ENCODE measurements at places on chromosomes 4 and X.

DNA sequence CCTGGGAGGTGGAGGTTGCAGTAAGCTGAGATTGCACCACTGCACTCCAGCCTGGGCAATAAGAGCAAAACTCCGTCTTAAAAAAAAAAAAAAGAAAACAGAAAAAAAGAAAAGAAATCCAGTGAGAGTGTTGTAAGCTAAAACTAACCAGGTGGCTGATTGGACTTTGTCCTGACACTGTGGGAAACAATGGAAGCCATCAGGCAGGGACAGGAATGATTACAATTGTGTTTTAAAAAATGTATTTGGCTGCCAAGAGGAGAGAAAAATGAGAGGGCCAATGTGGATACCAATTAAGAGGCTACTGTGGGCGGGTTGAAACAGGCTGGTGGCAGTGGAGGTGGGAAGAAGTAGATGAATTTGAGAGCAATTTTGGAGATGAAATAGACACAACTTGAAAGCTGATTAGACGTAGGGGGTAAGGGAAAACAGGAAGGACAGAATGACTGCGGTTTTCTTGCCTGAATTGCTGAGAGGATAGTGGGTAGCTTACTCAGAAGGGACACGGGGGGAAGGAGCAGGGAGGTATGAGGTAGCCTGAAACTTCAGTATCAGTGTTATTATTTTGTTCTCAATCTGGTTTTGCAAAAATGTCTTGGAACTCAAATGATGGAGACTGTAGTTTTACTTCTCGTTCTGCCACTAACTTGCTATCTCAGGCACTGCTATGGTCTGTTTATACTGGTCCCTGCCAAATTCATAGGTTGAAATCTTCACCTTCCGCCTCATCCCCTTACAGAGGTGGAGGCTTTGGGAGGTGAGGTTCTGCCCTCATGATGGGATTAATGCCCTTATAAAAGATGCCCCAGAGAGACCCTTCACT lies 45.6 kb upstream of the CHRNA9 start:
- no peak for DNase-seq

- DNase-seq: no peak
Observed at GRCh38 chr4:182862141-182862875, 54.9 kb downstream of the DCTD start.

DNA sequence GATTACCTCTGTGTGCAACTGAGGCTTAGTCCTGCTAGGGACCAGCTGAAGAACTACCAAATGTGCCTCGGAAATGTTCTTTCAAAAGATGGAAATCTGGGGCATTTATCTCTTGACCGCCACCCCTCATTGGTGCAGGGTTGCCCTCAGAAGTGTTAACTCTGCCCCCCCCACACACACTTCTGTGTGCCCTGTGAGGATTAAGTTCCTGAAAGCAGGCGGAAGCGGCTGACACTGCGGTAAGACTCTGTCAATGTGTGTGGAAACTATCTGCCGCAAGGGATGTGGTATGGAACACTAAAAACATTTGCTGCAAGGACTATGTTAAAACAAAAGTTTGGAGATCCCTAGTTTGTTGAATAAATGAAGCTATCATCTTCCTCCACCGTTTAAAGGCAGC lies 106.9 kb upstream of the NDP start:
- DNase-seq: no peak

GRCh38 chrX:7170898-7171297 lies 22.9 kb upstream of the PUDP start:
- DNase-seq: no peak

DNA sequence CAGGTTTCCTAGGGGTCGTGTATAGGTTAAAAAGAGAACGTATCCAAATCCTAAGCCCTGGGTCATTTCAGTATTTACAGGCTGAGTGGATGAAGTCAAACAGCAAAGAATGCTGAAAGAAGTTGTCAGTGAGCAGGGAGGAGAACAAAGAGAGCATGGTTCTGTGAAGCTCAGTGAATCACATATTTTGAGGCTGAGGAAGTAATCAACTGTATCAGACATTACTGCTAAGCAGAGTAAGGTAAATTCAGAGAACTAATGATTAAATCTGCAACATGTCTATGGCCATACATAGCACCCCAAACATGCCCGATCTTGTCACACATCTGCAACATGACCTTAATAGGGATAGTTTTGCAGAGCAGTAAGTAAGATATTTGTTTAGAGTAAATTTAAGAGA lies 1130.3 kb downstream of the RAPGEF2 start:
- DNase-seq: no peak

DNA sequence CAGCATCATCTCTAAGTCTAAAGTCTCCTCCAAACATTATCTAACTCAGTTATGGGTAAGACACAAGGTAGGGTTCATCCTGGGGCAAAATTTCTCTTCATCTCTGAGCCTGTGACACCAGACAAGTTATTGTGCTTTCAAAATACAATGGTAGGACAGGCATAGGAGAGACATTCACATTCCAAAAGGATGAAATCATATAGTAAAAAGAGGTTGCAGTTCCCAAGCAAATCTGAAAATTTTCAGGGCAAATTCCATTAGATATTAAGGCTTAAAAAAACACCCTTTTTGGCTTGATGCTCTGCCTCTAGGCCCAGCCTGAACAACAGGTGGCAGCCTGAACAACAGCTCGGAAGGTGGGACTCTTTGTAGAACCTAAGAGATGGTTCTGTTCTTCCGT lies 448.3 kb upstream of the SLIT2 start:
- no peak for DNase-seq

- no peak for DNase-seq
Observed at GRCh38 chrX:50697691-50698090, 116.3 kb downstream of the SHROOM4 start.

DNA sequence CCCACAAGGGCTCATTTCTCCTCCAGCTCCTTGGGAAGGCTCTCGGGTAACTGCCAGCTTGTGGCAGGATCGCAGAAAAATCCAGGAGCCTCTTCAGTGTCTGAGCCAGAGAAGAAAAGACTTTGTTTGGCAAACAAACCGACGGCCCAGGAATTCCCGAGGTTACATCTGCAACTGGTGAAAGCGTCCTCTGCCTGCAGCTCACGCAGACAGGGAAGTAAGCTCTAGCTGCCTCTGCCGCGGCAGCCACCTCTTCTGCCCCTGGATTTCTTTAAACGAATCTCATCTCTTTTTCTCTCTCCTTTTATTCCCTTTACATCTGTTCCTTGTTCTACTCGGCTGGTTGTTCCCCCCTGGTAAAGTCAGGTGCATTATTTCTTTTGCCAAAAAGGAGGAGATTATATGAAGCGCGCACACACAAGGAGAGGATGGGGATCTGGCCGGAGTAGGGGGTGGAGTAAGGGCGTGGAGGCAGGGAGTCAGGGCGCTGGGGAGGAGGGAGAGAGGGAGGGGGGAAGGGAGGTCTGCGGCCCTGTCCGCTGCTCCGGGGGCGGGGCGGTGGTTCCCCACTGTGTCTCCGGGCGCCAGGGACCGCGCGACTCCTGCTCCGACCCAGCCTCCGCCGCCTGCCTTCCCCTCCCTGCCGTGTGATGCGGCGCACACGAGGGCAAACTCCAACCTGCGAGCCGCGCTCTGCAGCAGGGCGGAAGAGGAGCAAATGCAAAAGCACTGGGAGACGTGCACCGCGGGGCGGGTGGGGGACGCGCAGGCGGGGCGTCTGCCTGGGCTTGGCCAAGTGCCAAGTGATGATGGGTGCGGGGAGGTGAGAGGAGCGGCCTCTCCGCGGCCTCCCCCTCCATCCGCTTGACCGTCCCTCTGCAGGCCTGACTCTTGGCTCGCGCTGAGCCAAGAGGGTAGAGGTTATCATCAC lies at the start of gene DCHS2:
Gene DCHS2, minus strand, starts transcription at position 459 of the 931 bp plus-strand sequence. Its CDS starts 444 bp downstream, at position 15.
- no peak for DNase-seq

DNA sequence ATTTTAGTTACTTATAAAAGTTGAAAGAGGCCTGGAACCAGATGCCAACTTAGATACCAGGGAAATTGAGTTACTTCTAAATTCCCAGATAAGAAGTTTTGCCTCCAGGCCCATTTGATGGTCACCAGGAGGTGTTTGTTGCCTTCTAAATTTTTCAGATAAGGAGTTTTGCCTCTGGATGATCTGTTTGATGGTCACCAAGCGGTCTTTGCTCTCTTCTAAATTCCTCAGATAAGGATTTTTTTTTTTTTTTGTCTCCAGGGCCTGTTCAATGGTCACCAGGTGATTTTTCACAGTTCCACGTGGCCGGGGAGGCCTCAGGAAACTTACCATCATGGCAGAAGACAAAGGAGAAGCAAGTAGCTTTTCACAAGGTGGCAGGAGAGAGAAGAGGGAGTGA lies 66.5 kb downstream of the FAM9B start:
- no peak for DNase-seq

DNA sequence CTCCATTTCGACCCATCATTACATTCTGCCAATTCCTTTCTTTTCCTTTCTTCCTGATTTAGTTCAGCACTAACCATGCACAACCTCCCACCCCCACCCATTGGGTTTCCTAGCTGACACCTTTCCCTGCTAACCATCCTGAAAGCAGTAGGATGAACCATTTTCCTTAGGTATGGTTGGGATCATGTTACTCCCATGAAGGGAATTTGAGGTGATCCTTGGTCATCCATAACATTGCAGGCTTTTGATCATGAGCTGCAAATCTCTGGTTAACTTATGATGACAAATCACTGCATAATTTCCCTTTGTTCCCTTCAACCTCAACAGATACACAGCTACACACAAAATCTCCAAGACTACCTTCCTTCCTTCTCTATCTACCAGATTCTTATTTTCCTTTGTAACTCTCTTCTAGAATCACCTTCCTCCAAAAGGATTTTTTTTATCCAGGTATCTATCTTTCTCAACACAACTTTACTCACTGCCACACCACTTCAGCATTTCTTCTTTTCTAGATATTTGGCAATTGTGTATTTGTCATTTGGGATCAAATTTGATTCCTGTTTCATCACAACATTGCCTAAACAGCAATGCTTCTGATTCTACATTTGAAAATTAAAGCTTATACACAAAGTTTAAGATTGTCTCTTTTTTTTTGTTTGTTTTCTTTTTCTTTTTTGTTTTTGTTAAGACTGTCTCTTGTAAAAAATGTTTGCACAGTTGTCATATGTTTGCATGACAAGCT lies 145.1 kb downstream of the RBM47 start:
- no peak for DNase-seq

GRCh38 chr4:4752576-4753401 lies 106.7 kb upstream of the MSX1 start:
- no peak for DNase-seq

GRCh38 chrX:50093625-50094024 lies 107.2 kb downstream of the AKAP4 start:
- no peak for DNase-seq

DNA sequence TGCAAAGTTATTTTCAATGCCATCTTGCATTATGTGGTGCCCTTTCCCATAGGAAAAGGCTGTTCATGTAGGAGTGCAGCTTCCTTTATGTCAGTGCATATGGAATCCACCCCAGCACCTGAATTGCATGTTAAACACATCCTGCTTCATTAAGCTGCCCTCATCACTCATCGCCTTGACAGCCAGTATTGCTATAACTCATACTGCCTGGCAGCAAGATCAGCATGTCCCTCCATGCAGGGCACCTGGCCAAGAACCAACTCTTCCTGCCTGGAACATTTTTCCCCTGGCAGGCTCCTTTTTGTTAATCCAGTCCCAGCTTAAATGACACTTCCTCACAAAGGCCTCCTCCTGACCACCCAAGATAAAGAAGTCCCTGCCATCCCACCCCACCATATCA lies 23.5 kb upstream of the CA5B start:
- DNase-seq: no peak

DNA sequence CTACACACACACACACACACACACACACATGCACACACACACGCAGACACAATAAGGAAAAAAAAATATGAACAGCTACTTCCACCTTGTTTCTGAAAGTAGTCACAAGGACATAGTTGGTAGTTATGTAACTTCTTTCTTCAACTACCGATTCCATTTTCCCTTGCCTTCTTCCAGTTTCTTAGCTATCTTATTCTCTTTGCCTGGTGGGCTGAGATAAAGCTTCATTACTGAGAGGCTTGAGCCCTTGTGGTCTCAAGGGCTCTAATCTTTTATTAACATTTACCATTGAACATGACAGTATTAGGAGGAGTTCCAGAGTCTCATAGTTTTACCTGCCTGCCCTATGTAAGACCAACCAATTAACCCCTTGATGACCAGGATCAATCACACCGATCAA lies 8.9 kb upstream of the SMIM10 start:
- no peak for DNase-seq

- DNase-seq: no peak
Observed at GRCh38 chr4:130648570-130648969, 1552.6 kb downstream of the C4orf33 start.

DNA sequence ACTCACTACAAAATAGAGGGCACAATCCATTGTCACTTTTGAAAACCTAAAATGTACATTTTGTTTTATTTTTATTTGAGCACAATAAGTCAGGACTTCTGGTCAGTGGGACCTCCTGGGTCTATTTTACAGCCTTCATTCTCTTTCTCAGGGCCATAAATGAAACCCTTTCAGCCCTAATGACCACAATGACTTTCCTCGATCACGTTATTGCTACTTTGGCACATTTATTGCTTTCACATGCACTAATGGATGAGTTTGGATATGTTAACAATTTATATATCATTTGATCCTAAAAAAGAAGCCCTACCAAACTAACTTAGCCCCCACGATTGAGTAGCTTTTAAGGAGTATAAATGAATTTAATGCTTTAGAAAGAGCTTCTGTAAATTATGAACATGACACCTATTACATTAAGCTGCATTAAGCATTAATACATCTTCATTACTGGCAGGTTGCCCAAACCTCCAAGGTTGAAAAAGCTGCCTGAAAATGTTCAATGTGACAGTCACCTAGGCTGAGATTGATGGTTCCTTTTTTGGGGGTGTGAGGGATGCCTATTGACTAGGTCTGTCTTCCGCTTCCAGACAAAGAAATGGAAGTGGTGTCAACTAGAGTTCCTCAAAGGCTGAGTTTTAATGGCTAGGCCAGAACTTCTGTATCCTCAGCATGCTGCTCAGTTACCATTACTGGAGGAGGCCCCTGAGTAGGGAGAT lies 296.4 kb downstream of the GPAT3 start:
- DNase-seq: no peak

DNA sequence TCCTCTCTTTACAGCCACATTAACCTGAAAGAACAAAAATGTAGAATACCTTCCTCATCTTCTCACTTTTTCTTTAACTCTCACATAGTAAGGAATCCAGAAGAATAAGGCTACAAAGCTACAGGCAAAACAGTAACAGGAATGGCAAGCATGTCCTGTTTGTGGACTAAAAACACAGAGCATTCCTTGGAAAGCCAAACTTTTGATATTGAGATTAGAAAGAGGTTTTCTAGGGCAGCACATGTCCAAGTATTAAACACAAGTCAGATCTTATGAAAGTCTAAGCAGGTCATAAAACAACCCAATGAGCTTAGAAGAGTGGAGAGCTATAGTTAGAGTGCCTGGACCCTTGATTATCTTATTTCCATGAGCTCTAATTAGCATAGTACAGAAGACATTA lies 58.2 kb upstream of the FAM9C start:
- DNase-seq: no peak

DNA sequence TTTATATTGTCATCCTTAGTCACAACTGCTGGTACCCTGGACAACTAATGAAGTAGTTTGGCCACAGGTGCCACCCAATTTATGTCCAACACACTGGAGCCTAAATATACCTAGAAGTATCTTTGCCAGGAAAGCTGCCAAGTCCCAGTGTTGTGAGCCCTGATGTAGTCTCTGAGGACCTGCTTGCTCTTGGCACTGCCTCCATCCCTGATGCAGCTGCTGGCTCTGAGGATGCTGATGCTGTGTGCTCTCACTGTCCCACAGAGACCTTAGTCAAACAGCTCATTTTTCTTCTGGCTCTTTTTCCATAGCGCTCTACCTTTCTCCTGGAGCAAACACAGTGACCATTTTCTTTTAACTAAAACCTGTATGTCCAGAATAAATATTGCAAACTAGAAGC lies 1535.4 kb upstream of the ADGRL3 start:
- DNase-seq: no peak

Measured in esophagus squamous epithelium (tissue), 5 donors.